ENCODE measurements at places on chromosomes 5 and 9.

DNA sequence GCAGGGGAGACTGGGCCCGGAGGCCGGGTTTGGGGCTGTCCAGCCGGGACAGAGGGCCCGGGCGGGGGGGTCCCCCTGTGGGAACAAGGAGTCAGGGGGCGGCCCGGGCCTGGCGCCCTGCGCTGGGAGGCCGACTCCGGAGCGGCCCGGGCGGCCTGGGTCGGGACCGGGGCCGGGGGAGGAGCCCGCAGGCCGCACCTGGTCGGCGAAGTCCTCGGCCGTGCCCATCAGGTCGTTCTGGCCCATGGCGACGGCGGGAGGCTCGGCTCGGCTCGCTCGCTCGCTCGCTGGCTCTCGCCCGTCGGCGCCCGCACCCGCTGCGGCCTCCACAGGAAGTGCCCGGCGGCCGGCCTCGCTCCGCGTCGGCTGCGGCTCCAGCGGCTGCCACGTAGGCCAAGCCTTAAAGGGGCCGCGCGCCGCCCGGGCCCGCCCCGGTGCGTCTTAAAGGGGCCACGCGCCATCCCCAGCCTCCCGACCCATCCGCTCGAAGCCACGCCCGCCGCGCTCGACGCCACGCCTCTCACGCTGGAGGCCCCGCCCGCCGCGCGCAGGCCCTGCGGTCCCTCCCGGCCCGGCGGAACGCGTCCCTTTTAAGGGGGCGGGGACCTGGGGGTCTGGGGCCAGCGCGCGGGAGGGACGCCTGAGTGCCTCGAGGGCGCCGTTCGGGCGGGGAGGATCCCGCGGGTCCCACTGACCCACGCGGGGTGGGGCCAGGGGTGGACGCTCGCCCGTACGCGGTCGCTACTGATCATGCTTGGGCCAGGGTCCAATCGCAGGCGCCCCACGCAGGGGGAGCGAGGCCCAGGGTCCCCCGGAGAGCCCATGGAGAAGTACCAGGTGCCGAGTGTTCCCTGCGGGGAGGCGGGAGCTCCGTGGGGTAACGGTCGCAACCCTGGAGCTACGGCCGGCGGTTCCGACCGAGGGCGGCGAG, at the start of the genes STKLD1 and SURF4:
TSS of gene STKLD1 (plus strand) at position 643 of the 931 bp plus-strand sequence. CDS start at position 751, 108 bp downstream.
TSS of gene SURF4 (minus strand) at position 337 of the 931 bp plus-strand sequence. CDS start at position 246, 91 bp downstream.
- peak; percentile 97 for DNase-seq

DNA sequence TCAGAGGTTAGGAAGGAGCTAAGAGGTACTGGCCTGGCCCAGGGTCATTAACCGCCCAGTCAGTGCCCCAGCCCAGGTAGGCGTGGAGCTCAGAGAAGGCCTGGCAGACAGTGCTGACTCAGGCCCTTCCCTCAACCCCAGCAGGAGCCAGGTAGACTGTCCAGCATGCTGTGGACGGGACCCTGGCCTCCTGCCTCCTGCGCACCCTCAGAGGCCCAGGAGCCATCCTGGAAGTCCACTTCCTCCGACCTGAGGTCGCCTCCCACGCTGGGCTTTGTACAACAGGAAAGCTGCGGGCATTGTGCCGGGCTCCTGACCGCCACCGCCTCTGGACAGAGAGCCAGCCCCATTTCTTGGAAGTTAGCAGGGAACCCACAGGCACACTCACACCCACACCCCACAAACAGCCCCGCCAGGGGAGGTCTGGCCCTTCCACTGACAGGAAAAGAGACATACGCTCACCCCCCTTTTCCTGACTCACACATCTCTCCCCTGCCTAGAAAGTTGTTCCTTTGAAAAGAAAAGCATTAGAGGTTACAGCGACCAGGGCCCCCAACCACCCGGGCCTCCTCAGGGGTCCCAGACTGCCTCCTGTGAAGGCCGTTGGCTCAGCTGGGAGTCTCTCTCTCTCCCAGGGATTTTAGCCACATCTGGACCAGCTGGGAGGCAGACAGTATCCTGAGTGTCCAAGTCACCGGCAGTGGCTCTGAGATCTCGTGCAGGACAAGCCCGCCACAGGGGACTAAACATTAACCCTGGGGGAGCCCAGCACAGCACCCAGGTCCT, 7.7 kb downstream of the RALGDS start:
- peak; percentile 26 for DNase-seq

DNA sequence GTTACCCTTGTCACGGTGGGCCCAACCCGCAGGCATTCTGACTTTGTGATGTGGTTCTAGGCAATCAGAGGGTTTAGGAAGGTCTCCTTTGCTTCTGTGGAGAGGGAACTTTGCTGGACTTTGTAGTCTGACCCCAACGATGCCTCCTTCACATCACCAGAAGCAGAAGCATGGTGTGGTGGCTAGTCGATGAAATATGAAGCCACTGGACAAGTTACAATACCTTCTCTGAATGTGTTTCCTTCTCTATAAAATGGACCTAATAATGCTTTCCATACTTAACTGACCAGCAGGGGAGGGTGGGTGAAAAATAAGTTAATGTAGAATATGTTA, 607 bp downstream of the SPEF2 start:
- DNase-seq = peak; percentile 1

- no peak for DNase-seq
Measured at GRCh38 chr5:75078027-75078426, 25.7 kb upstream of the GCNT4 start.

DNA sequence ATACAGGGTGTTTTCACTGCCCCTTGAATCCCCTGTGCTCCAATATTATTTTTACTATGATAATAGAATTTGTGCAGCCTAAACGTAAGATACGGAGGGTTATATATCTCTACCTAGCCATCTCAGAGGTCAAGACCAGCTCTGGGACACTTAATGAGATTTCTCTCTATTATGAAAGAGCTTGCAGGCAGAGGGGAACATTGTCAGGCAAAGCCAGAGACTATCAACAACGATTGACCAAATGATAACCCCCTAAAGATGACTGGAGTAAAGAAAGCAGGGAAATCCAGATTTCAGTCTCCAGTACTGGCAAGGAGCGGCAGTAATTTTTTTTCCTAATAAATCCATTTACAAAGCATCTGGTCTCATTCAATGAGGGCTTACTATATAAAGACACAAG, 59.8 kb upstream of the LPAR1 start:
- no peak for DNase-seq

- no peak for DNase-seq
Measured at GRCh38 chr5:980001-980588, 28.5 kb upstream of the NKD2 start.

DNA sequence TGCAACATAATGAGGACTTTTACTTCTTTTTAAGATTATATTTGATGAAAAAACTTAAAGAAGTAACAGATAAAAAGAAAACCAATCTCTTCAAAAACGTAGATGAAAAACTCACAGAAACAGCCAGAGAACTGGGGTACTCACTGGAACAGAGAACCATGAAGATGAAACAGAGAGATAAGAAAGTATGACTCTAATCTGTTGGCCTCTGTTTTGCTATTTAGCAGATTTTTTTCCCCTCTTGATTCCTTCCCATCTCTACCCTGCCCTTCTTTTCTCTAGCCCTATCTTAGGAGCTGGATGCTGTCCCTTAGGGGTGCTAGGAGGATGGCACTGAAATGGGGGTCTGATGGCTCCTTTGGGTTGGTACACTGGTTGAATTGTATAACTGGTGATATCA, 97.5 kb upstream of the FREM1 start:
- DNase-seq = no peak

GRCh38 chr5:165028356-165028755, 1522.9 kb downstream of the MAT2B start:
- DNase-seq = no peak

DNA sequence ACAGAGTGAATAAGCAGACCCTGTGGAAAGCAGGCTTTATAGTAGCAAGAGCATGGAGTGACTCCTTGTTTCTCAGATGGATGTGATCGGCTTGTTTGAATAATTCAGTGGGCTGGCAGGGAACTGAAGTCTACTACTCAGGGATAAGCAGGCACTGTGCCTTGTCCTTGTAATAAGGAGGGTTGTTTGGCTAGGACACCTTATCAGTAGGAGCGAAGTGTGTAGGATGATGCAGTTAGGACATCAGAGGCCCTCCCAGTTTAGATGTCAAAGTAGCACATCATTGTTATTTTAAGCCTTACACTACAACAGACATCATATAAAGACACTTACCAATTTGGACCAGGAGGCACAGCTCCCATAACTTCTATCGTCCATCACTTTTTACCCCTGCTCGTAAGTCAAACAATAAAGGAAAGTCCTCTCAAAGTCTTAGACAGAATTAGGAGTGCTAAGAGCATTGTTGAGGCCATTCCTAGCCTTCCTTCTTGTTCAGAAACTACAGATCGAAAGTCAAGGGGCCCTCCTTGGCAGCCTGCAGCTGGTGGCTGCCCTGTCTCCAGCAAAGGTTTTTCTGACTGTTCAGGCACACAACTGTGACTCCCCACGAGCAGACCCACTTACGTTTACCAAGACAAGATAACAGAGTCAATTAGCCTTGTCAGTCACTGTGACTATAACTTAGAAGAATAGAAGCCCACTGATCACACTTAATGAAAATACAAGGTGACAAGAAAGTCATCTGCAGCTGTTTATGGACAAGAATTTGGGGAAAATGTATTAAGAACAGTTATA, 218.6 kb downstream of the SNX18 start:
- no peak for DNase-seq

GRCh38 chr9:761793-762560, 79.5 kb upstream of the DMRT1 start:
- DNase-seq = no peak

- no peak for DNase-seq
Measured at GRCh38 chr9:135093111-135093510, 5.6 kb downstream of the OLFM1 start.

DNA sequence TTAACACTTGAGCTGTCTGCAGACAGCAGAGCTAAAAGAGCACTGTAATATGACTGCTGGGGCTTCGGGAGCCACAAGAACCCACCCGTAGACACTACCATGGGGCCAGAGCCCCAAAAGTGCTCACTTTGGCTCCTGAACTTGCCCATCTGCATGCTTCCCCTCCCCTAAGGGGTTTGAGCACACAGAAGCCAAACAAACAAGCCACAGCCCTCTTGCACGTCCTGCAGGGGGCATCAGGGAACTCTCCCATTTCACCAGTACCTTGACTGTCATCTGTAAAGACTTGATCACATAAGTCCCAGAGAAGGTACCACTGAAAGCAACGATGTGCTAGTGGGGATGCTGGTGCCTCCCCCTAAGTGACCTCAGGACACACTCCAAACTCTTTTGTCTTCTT, 681.8 kb downstream of the SEMA5A start:
- peak; percentile 11 for DNase-seq

DNA sequence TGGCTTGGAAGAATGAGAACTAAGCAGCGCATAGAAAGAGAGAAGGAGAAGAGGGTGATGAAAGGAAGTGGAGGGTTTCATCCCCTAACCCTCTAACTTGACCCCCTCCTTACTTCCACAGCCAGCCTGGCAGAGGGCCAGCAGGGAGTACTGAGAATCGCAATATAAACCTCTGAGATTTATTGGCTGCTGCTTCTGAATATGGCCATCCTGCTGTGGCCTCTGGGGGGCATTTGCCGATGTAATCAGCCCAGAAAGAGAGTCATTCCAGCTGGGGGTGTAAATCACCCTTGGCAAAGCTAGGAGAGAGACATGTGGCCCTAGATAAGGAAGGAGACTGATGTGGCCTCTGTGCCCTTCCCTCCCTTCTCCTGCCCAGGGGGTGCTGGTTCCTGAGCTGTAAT, 960 bp upstream of the GFRA3 start:
- no peak for DNase-seq

DNA sequence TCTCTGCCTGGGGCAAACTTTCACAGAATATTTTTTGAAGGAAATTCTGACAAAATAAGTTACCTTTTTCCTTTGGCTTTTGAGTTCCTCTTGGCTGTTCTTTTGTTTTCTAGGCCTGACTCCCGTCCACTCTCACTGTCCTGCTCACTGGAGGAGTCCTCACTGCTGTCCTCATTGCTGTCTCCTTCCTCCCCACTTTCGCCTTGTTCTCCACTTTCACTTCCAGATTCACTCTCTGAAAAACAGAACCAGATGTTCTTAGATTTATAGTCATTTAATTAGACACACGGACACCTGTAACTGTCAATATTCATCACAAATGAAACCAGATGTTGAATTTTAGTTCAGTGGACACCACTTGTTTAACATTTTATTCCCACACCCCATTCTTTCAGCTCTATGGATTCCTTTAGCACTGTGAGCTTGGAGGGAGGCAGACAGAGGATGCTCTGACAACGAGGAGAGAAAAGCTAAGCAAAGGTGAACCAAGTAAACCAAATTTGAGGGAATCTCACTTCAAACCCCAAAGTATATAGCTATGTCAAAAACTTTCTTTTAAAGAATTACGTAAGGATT, 180.7 kb downstream of the AP3B1 start:
- no peak for DNase-seq

- DNase-seq = peak; percentile 70
Measured at GRCh38 chr9:108257382-108257781, 598.4 kb downstream of the ACTL7B start.

GRCh38 chr5:113118765-113119164, 142.2 kb downstream of the DCP2 start:
- no peak for DNase-seq

- peak; percentile 78 for DNase-seq
Measured at GRCh38 chr5:107968998-107969397, 298.3 kb upstream of the EFNA5 start.

GRCh38 chr9:114496011-114496410, 9.3 kb downstream of the WHRN start:
- no peak for DNase-seq

DNA sequence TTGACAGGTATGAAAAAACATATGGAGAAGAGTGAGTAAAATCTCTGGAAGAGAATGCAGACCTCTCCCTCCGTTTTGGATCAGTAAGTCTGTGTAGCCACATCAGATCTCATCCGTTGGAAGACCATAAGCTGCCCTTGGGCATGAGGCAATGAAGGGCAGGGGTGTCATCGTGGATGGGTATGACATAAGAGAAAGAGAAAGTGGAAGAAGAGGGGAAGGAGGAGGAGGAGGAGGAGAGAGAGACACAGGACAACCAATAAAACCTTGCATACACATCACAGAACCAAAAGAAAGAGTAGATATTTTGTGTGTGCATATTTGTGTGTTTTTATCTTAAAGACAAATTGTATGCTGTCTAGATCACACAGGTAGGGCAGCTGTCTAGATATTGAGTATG, 50.7 kb downstream of the PRRC1 start:
- no peak for DNase-seq

GRCh38 chr5:151964471-151964870, 39.8 kb upstream of the GLRA1 start:
- DNase-seq = no peak

DNA sequence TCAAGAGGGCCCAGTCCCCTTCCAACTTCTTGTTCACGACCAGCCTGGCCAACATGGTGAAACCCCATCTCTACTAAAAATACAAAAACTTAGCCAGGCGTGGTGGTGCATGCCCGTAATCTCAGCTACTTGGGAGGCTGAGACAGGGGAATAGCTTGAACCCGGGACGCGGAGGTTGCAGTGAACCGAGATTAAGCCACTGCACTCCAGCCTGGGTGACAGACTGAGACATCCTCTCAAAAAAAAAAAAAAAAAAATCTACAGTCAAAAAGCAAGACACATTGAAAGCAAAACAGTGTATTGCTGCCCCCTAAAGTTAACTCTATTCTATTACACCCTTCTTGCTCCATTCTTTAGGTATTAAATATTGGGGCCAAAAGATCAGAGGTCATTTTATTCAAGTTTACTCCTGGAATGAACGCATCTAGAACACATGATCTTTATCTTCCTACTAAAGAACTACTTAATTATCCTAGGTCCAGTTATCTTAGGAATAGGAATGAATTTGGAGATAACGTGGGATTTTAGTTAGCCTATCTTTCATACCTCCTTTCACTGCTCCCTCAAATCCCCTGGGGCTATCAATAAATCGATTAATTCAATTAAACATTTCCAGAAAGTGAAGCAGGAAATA, 2.4 kb downstream of the ATG12 start:
- peak; percentile 42 for DNase-seq
